ENCODE measurements at places on chromosomes 6 and 20.

- DNase-seq: no peak
These were observed 18.1 kb downstream of the TOP1 start for GRCh38 chr20:41046716-41047115.

DNA sequence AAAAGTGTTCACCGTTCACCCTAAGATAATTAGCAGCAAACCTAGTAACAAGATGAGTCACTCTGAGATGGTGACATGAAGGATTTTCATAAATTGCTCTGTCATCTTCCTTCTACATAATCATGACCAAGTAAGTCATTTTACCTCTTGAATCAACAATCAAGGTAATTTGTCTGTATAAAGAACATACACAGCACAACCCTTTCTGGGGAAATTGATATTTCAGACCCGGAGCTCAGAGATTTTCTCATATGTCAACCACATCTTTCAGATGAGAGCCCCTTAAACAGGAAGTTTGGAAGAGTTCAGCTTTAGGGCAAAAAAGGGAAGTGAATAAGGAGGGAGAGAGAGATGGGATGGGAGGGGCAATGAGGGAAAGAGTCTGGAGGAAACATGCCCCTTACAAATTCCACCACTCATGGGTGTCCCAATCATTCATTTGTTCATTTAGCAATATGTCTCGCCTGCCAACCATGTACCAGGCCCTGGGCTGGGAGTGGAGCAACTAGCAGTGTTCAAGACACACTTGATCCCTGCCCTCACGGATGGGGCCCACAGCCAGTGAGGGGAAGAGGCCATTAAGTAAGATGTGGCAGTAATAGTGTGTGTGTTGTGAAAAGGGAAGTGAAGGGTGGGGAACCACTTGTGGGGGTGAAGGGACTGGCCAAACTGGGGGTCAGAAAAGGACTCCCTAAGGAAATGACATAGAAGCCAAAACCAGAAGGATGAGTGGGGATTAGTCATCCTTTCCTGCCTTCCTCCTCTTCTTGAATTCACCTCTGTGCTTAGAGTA lies 190.9 kb downstream of the MAFB start:
- no peak for DNase-seq

- no peak for DNase-seq
These were observed 342.2 kb upstream of the NT5E start for GRCh38 chr6:85107701-85108100.

GRCh38 chr6:41638935-41639808 lies 904 bp downstream of the MDFI start:
- DNase-seq: no peak

- DNase-seq: no peak
These were observed 59.0 kb downstream of the IGF2R start for GRCh38 chr6:160027931-160028330.

DNA sequence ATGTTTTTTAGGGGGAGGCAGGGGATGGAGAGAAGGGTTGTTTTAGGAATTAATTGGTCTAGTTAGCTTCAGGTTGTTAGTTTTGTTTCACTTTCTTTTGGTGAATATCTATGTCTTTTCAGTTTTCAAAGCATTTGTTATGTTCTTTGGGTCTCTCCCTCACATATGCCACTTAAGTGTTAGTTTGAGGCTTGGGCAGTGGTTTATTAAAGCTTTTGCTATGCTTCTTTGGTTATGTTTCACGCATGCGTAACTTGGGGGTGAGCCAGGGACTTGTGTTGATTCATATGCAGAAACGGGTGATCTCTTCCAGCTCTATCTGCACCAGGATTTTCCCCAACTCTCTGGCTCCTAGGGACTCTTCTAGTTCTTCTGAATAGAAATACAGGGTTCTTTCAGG lies 11.4 kb upstream of the MMS22L start:
- no peak for DNase-seq

- DNase-seq: no peak
These were observed 43.2 kb downstream of the TFEB start for GRCh38 chr6:41692080-41692675.

DNA sequence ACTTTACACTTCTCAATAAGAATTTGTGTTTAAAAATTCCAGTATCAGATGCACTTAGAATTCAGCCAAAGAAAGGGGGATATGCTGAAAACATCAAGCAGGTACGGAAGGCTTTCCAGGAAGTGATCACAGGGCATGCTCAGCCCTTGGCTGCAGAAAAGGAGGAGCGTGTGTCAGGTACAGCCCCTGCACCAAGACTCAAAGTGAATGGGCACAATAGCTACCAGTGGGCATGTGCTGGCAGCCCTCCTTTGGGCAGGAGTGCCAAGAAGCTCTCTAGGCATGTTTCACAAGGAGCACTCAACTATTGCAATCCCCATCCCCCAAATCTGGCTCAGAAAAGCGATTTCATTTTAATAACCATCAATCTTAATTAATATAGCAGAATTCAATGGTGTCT lies 298.8 kb downstream of the GMDS start:
- no peak for DNase-seq

DNA sequence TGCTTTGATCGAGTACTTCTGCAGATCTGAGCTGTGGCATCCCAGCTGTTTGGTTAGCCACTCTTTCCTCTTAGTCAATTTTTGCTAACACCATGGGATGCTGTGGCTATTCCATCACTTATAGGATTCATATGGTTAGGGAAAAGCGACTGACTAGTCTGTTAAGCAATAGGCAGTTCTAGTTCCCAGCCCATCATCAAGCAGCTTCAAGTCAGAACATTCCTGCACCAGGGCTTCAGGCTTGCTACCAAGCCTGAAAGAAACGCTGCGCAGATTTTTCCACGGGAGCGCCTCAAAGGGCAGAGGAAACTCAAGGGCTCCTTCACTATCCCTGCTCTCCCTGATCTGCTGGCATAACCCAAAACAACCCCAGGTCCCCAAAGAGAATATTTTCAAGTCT lies 159.8 kb upstream of the SUPT3H start:
- no peak for DNase-seq

- DNase-seq: no peak
These were observed 165.6 kb downstream of the KCNQ5 start for GRCh38 chr6:72787391-72788031.

GRCh38 chr6:68039641-68040311 lies 595.3 kb upstream of the ADGRB3 start:
- DNase-seq: no peak

DNA sequence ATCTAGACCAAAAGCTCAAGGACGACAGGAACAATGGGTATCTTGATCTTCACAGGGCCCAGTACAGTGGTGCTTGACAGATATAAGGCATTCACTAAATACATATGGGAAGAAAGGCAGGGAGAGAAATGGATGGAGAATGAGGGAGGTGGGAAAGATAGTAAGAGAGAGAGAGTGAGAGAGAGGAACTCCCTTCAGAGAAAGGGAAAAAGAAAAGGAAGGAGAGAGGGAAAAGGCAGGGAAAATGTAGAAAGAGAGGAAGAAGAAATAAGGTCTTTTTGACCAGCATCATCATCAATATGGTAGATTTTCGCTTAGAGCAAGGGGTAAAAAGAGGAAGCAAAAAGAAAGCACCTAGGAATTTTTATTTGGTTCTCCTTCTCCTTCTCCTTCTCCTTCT lies 760 bp upstream of the ANKRD66 start:
- DNase-seq: no peak

DNA sequence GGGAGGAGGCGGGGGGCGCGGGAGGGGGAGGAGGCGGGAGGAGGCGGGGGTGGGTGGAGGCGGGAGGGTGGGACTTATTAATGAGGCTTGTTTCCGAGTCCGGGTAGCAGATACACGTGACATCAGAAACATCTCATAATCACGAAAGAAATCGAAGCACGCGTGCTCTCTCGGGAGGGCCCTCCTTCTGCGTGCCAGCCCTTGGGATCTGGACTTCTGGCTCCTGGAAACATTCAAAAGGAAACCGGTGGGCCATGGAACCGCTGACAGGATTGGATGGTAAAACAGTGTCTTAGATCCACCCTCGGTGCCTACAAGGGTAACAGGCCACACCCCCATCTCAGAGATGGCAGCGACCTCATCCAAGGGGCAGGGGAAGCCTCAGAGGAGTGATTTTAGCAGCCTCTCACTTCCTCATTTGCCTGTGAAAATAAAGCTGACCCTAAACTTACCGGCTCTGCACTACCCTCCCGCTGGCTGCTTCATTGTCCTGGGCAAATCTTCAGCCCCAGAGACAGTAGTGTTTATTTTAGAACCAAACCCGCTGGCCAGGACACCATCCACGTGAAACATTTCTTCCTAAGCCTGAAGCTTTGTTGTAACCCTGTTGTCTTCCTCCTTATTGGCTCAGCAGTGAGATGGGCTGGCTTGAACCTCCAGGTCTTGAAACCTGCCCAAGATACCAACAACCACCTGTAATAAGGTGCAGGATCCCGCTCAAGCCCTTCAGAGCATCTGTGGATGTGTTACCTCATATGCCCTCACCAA lies 97.5 kb downstream of the PSMG4 start:
- DNase-seq: peak; percentile 29

DNA sequence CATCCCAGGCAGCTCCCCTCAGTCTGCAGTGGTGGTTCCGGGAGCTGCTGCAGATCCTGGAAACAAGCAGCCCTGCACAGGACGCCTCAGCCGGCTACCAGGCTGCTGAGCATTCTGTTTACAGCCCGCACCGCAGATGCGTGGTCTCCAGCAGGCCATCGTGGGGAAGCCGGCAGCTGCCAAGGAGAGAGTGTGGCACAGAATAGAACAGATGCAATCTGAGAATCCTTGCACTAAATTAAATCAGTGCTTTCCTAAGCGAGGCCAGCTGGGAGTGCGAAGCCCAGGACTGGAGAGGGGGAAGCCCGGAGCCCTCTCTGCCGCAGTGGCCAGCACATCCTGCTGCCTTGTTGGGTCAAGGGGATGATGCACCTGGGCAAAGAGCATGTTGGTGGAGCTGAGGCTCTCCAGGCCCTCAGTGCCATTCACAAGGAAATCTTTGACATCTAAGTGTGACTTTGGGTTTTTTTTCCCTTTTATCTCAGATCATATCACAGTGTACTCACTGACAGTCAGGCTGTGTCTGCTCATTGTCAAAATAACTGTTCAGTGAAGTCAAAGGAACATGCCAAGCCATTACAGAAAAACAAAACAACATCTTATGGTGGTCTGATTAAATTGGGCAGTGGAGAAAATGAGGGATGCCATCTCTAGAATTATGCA lies 118.1 kb downstream of the SYNDIG1 start:
- no peak for DNase-seq

DNA sequence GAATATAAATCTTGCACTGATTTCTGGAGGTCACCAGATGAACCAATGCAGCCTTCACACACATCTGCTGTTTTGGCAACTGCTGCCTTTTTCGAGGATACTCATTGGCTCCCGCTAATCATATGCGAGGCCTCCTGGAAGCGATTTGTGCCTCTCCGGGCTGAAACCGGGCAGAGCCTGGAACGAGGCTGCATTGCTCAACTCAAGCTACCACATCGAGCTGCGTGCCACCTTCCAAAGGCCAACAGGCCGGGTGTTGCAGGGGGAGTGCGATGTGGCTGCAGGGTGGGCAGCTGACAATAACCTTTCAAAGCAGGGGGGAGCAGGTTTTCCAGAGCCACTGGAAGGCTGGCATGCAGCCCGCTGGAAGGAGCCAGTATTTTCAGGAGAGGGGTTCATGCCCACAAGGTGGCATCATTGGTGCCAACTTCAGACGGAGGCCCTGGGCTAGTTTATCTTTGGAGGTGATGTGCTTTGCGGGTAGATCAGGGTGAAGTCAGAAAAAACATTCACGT lies 122.6 kb upstream of the IFNGR1 start:
- DNase-seq: peak; percentile 40

DNA sequence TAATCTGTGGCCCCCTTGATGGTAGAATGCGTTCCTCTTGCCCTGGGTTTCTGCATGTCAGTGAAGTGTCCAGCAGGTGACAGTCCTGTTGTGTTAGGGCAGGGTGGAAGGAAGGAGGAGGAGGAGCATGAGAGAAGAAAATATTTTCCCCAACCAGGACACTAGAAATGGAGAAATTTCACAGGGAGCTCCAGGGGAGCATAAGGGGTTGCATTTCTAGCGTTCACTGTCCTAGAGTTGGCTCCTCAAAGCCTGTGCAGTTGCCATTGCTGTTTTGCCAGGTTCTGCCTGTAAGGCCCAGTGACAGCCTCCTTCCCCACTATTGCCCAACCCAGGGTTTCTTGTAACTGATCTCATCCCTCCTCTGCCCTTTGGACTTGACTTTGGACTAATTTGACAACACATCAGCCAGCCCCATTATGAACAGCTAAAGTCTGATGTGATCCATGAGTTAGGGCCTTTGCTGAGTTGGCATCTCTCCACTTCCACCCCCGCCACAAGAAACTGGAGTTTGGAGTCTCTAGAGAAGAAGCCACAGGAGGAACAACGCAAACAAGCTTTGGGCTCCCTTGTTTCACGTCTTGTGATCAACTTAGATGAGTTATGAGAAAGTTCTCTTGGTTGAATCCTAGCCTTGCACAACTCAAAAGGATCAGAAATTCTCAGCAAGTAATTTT lies 14.0 kb upstream of the FAM50B start:
- DNase-seq: no peak

GRCh38 chr20:21125849-21126580 lies at the start of gene KIZ:
KIZ (plus strand) TSS chr20:21126082; CDS start chr20:21126116, 34 bp downstream.
- DNase-seq: peak; percentile 96

DNA sequence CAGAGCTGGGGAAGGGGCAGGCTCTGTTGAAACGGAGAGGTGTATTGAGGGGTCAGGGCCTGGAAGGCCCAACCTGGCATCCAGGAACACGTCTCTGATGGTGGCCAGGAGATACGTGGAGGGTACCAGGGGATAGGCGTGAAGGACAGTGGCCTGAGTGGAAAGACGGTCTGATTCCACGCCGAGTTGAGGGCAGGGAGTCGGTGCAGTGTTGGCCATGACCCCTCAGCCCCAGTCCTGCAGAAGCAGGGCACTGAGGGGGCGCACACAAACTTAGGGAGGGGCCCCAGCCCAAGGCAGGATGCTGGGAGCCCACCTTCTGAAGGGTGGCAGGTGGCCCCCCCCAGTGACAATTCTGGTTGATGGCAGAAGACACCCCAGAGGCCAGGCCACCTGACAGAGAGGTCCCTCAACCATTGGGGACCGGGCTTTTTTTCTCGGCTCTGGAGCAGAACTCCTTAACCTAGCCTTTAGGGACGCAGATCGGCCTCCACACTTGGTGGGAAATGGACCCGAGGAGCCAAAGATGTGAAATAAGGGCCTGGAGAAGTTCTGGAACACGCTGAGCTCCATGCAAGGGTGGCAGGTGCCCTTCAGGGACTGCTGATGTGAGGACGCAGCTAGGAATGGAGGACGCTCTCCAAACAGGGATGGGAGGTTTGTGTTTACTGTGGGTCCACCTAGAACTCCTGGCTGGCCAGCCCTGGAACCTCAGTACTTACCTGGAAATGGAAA lies 91.0 kb downstream of the TMEM242 start:
- DNase-seq: no peak

- DNase-seq: no peak
These were observed 391.8 kb downstream of the CDC5L start for GRCh38 chr6:44779130-44779826.
